ENCODE measurements at places on chromosomes 7 and 10.
A peak's percentile ranks its signal among the peaks of the same experiment; 100 is the strongest.

- DNase-seq, result no peak
Measured at GRCh38 chr10:50044941-50045664, 22.7 kb upstream of the WASHC2A start.

DNA sequence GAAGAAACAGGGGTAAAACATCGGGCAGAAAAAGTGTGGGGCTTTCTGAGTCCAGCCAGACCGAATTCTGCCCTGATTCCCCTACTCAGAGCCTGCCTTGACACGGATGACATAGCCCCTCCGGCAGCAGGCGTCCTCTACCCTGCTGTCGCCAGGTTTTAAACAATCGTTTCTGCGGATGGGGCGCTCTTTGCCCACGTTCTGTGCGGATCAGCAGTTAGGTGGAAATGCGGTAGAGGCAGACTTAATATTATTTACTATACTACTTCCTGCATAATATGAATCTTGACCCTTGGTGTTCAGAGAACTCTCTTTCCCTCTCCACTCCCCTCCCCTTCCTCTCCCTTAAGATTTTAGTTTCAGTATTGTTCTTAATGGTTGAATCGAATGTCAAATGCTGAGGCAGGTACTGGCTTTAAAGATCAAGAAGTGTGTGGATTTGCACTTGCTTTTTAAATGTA is 2.4 kb downstream of the GATA3 start:
- DNase-seq, result peak; percentile 64

DNA sequence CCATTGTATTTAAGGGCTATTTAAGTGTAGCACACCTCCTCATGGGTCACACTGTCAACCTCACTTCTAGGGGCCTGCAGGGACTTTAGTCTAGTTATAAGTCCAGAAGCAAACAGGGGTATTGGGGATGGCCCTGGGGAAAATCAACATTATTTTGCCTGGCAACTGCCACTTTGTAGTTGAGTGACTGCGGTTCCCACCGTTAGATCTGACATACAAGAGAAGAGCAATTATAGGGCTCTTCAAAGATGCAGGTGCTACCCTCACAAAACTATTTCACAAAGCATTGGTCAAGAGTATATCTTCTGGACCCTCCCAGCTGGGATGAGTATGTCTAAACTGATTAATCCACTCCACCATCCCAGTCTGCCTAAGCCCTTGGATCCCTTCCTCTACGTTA is 133.0 kb upstream of the PCBD1 start:
- DNase-seq, result no peak

GRCh38 chr7:84684836-84685480 is 490.4 kb upstream of the SEMA3A start:
- DNase-seq, result no peak

- DNase-seq, result no peak
Measured at GRCh38 chr7:121624958-121625357, 228.8 kb upstream of the FAM3C start.

- DNase-seq, result no peak
Measured at GRCh38 chr10:131567279-131568162, 256.0 kb upstream of the TCERG1L start.

DNA sequence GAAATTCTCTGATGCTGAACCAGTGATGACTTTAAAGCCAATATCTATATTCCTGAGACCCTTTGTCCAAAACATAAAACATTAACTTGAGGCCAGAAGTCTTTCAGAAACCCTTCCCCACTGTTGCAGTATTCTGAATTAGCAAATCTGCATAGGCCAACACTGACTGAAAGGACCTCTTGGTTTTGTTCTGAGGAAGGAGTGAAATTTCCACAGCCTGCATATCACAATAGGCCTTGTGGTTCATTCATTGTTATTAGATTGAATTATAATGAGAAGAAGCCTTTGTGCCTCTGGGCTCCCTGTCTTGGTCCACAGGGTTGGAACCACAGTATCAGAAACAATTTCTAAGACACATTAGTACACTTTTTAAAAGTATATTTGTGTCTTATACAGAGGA is 90.3 kb downstream of the CCNY start:
- DNase-seq, result no peak

DNA sequence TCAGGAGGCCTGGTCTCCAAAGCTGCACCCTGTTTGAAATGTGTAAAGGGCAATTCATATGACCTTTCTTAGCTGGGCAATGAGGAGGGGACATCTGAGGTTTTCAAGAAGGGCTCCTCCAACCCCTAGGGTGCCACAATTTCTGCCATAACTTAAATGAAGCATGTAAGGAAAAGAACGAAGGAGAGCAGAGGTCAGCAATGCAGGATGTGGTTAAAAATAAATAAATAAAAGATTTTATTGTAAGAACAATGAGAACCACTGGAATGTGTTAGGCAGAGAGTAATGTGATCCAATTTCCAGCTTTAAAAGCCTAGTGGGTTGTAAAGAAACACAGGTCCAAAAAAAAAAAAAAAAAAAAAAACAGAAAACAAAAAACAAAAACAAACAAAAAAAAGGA is 673.1 kb downstream of the TNS3 start:
- no peak for DNase-seq

DNA sequence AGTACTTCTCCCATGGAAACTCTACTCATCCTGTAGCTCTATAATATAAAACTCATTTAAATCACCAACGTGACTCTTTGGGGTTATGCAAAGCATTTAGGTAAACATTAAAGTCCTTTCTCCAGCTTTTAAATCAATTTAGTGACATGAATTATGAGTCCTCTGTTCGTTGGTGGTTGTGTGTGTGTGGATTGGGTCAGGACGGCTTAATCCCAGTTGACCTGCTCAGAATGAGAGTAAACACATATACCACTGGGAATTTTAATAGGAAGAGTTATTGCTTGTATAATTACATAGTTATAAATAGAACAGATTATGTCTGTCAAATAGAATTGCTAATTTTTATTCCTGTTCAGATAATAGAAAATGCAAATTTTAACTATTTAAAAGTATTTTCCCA is 30.7 kb upstream of the ADCY1 start:
- no peak for DNase-seq

DNA sequence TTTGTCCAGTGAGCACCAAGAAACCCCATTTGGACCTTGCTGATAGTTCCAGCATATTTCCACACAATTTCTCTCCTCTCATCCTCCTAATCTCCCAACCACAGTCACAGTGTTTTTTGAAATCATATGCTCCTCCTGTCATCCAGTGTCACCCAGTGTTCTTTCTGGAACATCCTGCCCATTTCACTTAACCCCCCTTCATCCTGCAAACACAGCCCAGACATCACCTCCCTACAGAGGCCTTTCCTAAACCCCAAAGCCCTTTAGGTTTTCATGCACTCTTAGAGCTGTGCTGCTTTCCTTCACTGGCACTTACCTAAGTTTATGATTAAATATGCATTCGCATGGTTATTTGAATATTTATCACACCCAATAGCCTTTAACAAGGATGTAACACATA is 1158.0 kb upstream of the C7orf33 start:
- no peak for DNase-seq

DNA sequence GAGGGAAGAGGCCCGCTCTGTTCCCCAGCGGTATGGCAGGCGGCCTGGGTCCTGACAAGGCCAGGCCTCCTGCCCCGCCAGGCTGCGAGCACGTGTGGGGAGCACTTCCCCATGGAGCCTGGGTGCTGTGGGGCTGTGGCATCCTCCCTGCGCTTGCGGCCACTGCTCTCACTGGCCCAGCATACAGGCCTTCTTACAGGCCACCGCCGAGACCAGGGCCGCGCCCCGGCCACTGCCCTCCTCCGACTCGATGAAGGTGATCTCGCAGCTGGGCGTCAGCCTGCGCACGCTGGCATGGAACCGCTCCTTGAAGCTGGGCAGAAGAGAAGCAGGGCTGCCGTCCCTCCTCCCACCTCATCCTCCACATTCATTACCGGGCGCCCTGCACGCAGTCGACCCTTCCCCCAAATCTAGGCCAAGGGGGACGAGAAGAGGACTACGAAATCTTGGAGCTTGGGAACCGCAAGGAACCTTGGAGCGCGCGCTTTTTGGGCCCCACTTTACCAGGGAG is 3.9 kb upstream of the MYL7 start:
- DNase-seq, result no peak

Data from DND-41 (cell line).